ENCODE measurements at places on chromosomes 13 and 19.

- DNase-seq = no peak
Measured at GRCh38 chr13:25920277-25920676, 131.5 kb downstream of the SHISA2 start.

- DNase-seq = no peak
Measured at GRCh38 chr13:35871561-35871960, 259.6 kb downstream of the DCLK1 start.

- DNase-seq = no peak
Measured at GRCh38 chr19:40594255-40594654, 6.9 kb upstream of the LTBP4 start.

- DNase-seq = no peak
Measured at GRCh38 chr13:96636001-96636709, 358.1 kb downstream of the OXGR1 start.

GRCh38 chr13:45368571-45368970 lies 27.6 kb upstream of the TPT1 start:
- no peak for DNase-seq

GRCh38 chr19:14655726-14656125 lies 18.9 kb downstream of the ADGRE3 start:
- DNase-seq = no peak

GRCh38 chr13:24277761-24278160 lies 31.6 kb upstream of the C1QTNF9 start:
- no peak for DNase-seq

Measured in NCI-H446 (cell line).